ENCODE measurements at places on chromosomes 7 and 10.
A peak's percentile ranks its signal among the peaks of the same experiment; 100 is the strongest.

GRCh38 chr10:124349231-124349995 lies 69.3 kb downstream of the OAT start:
- no peak for DNase-seq

DNA sequence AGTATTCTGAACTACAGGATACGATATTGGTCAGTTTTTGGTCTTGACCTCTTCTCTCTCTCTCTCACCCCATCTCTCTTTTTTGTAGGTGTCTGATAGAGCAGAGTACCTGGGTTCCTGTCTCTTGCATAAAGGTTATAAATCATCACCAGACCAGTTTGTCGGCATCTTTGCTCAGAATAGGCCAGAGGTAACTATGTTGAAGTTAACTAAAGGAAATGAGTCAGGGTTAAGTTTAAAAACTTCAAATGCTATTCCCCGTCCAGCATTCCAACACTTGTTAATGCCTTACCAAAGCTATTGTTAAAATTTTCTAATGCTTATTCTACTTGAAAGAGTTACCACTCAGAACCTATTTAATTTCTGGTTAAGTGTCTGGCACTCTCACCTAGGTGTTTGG lies 30.7 kb downstream of the ACSL5 start:
- no peak for DNase-seq

GRCh38 chr10:60986791-60987190 lies 42.8 kb upstream of the RHOBTB1 start:
- DNase-seq: no peak

- no peak for DNase-seq
Measured at GRCh38 chr7:5525271-5526099, 101.9 kb upstream of the TNRC18 start.

DNA sequence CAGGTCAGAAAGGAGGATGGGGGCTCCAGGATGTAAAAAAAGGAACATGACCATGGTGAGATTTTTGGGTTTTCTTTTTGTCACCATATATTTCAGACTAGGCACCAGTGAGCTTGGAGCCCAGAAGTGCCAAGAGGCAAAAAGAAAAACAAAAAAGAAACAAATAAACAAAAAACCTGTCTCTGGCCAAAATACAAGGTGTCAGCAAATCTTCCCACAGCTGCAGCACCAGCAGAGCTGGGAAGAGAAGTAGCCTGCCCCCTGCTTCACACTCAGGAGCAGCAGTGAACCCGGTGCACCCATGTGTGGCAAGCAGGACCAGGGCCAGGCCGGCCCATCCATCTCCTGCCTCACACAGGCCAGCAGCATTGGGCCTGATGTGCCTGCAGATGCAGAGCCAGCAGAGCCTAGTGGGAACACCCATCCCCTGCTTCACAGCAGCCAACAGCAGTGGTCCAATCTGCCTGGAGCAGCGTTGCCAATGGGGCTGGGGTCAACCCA lies 34.7 kb upstream of the C10orf71 start:
- DNase-seq: no peak

DNA sequence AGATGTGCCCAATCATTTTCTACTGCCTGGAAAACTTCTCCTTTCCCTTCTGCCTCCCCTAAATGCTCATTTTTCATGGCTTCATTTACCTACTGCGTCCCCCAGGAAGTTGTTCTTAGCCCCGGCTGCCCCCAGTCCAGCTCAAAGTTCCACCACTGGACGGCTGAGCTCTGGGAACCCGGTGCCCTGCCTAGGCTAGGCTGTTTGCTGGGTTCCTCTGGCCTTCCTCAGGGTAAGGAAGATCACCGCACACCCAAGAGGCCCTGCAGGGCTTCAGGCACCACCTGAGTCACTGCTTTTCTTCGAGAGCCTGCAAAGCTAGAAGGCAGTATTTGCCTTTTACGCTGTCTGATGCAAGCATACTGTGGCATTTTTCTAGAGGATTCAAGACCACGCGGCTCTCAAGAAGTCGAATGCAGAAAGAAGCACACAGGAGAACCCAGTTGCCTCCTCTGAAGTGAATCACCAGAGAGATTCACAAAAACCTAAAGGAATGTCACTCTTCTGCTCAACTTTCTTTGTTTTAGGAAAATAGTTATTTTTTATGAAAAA lies 46.7 kb upstream of the ZMIZ1 start:
- no peak for DNase-seq

- peak; percentile 72 for DNase-seq
Measured at GRCh38 chr10:115171392-115171960, 78.3 kb downstream of the ATRNL1 start.

DNA sequence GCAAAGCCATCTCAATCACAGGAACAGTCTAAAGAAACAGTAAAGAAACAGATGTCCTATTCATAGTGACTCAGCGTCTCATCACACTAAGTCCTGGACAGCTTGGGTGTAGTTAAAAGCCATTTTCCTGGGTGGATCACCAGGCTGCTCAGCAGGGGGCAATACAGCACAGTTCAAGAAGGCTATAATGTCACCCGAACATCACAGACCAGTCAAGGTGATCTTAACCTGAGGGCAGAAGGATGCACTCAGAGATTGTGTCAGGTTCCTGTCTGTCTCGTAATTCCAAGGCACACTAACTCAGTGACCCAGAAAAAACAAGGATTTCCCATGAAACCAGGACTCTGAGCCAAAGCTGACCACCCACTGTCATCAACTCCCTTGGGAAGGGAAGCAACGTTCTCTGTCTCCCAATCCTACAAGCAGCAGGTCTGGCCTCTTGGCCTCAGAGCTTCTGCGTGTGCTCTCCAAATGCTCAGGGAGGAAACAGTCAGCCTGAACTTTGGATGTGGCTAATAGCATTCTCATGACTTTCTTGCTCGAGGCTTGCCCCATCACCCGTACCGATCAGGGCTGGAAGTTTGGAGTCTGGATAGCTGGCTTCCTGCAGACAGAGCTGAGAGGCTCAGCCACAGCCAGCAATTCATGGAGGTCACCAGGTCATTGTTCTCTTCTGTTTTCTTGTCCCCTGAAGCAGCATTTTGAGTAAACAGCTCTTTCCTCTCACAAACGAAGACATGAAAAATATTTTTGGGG lies 90.4 kb upstream of the FAM171A1 start:
- no peak for DNase-seq

DNA sequence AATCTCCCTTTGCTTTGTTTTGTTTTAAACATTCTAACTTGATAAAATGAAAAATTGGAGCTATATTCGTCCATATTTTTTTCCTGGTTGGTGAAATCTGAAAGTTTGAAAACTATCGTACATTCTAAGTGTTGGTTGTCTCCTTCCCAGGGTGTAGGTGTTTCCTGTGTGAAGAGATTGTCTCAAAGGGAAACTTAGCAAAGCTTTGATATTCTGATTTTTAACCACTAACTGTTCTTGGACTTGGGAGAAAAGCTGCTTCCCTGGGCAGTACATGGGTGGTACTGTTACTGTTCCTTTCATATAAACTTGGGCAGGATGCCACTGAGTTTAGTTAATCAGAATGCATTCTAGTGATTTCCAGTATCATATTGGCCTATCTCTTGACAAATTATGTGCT lies 253.5 kb upstream of the LRGUK start:
- no peak for DNase-seq

DNA sequence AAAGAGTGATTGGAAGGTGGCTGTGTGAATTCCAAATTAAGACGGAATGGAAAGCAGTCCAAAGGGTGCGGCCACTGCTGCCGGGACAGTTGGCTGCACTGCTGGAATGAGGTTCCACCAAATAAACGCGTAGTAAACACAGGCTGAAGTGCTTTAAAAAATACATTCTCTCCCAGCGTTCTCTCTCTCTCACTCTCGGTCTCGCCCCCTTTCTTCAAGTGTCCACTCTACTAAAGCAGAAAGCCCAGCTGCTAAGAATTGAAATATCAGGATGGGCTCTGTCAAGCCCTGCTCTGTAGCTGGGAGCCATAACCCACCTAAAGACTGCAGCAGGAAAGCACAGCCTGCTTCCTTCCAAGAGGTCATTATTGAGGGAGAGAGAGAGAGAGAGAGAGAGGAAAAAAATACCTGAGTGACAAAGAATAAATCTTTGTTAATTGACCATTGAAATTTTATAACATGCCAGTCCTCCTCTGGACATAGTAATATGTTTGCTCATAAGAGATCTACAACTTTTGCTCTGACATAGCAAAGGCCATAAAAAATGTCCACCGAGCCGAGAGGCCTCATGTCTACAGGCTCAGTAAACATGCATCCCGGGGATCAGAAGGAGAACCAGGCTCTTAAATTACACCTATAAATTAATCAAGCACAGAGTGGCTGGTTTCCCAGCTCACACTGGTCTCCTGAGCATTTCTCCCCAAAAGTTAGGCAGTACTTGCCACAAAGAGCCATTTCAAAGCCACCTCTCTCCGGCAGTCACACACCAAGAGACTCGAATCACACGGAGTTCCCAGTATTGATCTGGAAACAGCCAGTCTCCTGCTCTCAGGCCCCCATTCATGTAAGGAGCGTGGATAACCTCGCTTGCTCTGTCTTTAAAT lies 72.8 kb downstream of the FGFR2 start:
- no peak for DNase-seq

- DNase-seq: no peak
Measured at GRCh38 chr7:34104992-34105391, 199.7 kb downstream of the BMPER start.

GRCh38 chr10:122674781-122675180 lies 24.9 kb downstream of the C10orf120 start:
- no peak for DNase-seq

GRCh38 chr10:123140164-123140982 lies 4.6 kb downstream of the HMX3 start:
- no peak for DNase-seq

GRCh38 chr7:119270045-119270464 lies 1002.9 kb upstream of the KCND2 start:
- peak; percentile 79 for DNase-seq

- DNase-seq: peak; percentile 71
Measured at GRCh38 chr7:108211382-108212201, 81.4 kb upstream of the LAMB4 start.

DNA sequence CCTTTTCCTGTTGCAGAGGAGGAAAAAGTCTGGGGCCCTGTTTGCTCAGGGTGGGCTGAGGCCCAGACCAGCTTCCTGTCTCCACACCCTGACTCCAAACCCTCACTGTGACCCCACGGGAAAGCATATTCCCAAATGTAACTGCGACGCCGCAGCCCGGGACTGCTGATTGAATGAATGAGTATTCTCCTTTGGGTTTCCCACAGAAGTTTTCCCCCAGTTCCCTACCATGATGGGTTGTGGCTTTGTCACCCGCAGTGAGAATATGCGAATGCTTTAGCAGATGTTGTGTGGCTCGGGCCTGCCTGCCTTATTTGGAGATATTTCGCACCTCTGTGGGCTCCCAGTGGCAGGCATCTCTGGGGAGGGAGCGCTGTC lies 50.6 kb downstream of the MGMT start:
- DNase-seq: no peak

- no peak for DNase-seq
Measured at GRCh38 chr10:30111340-30112022, 52.1 kb upstream of the JCAD start.

GRCh38 chr10:16663444-16663843 lies 141.8 kb upstream of the C1QL3 start:
- no peak for DNase-seq

GRCh38 chr7:36315309-36315944 lies 74.2 kb upstream of the ANLN start:
- peak; percentile 20 for DNase-seq

DNA sequence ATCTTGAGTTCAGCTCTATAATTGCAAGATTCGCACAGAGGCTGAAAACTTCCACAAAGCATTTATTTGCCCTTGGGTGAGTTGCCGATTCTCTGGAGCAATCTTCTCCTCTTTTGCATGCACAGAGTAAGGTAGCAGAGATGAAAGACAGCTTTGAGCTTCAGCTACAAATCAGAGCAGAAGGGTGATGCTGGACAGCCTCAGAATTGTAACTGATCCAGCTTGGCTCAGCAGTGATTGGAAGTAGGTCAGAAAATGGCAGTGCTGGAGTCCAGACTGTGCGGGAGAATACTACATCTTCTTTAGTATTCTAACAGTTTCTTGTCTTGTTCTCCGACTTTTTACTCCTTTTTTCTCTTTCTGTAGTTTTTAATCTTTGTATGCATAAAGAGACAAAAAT lies 55.4 kb upstream of the CDC14C start:
- DNase-seq: no peak

GRCh38 chr10:47423476-47423875 lies 39.4 kb upstream of the ZNF488 start:
- no peak for DNase-seq

GRCh38 chr7:112174192-112174591 lies 32.0 kb downstream of the DOCK4 start:
- no peak for DNase-seq

- no peak for DNase-seq
Measured at GRCh38 chr7:68058014-68058413, 1061.4 kb downstream of the TYW1 start.

DNA sequence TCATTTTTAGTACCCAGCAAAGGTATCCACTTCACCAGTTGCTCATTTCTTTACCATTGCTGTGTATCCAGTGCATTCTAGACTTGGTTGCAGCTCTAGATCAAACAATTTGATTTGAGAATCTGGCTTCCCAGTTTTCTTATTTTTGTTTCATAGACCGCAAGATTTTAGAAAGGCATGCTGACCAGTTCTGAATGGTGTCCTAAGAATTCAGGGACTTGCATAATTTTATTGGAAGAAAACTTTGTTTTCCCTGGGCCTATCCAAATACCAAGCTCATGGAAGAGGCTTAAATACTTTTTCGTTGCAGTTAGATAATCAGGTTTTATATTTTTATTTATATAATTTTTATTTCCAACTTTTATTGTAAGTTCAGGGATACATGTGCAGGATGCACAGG lies 58.3 kb downstream of the BICC1 start:
- DNase-seq: no peak

- DNase-seq: no peak
Measured at GRCh38 chr10:2022401-2022800, 285.1 kb upstream of the ADARB2 start.

DNA sequence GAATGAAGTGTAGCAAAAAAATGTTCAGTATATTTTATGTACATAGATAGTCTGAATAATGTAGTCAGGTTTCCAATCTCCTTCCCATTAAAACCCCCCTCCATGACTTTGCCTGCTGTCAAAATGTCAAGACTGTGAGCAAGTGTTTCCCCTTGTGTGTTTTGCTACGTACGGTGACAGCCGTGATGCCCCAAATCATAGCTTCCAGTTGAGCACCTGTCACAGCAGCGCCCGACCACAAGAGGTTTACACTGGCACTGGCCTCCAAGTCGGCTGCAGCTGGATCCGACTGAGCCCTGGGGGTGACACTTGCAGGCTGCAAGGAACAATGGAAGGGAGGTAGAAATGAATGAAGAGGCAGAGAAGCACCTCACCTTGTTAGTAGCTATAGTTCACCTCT lies 62.3 kb downstream of the LAMB4 start:
- DNase-seq: no peak

GRCh38 chr10:65968871-65969270 lies 957.0 kb upstream of the LRRTM3 start:
- DNase-seq: no peak

- DNase-seq: peak; percentile 78
Measured at GRCh38 chr10:33335801-33336581, 1.5 kb upstream of the NRP1 start.

Data from suppressor macrophage treated with lipopolysaccharide for 1 hour (primary cell).